Activated CD4-positive, alpha-beta memory T cell treated with anti-CD3 and anti-CD28 coated beads, Interleukin-2, amount 10 ng/mL, durations not matched to agents 7 days and 5 days (primary cell): ENCODE measurements at places on chromosomes 2 and 18. TPM values are rescaled to one million over a fixed set of nuclear protein-coding genes. Genes with fewer than 3 reads are reported as not detected.

The DYNAP gene
- not detected for total RNA-seq

The PRLH gene
- not detected for total RNA-seq

The TM4SF20 gene
- total RNA-seq, result not detected

The MTCL1 gene
- 0.75 TPM for total RNA-seq

The CSRNP3 gene
- total RNA-seq, result not detected
